M059J (cell line): ENCODE measurements at places on chromosomes 11 and 22. TPM values are rescaled to one million over a fixed set of nuclear protein-coding genes. Genes with fewer than 3 reads are reported as not detected.

The GRM5 gene
- total RNA-seq, result 0.10 and 0.22 TPM in 2 replicates

The MIAT gene
- total RNA-seq, result 0.02 TPM in 2 replicates

The HBG2 gene
- not detected in 2 replicates for total RNA-seq

The VWCE gene
- total RNA-seq, result not detected in 2 replicates

The SPDYC gene
- not detected in 2 replicates for total RNA-seq

The OR10S1 gene
- total RNA-seq, result not detected in 2 replicates

The IGLL5 gene
- not detected in 2 replicates for total RNA-seq

The OVOL1 gene
- total RNA-seq, result not detected in 2 replicates

The CDCA5 gene
- 47.9 and 56.8 TPM in 2 replicates for total RNA-seq

GRCh38 chr11:10122326-10123197 is 171.5 kb downstream of the SBF2 start:
- DNase-seq, result peak; percentile 84

- DNase-seq, result peak; percentile 39
These were observed 25.9 kb upstream of the ATXN10 start for GRCh38 chr22:45645526-45646414.

DNA sequence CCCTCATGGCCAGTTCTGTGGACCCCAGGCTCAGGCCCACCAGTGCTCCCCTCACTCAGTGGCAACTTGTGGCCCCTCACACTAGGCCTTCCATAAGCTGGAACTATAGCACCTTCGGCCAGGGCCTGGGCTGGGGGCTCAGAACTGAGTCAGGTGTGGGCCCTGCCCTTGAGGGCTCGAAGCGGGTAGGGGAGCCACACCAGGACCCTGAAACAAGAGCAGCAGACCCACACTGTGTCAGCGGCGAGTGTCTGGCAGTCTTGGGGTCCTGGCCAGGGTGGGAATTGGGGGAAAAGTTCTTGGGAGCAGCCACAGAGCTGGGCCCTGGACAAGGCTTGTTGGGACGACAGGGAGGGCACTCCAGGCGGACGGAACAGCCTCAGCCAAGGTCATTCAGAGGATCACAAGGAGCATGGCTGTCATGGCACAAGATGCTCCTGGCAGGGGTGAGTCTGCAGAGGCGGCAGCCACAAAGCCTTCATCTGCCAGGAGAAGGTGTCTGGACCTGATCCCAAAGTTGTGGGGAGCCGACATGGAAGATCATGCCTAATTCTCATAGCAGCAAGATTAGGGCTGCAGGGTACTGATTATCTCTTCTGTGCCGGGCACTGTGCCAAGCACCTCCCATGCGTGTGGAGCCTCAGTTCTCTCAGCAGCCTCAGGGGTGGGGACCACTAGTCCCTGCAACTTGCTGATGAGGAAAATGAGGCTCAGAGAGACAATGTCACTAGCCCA is 50.7 kb downstream of the SHISAL1 start:
- no peak for DNase-seq

GRCh38 chr22:41401781-41402648 is 20.3 kb downstream of the TEF start:
- DNase-seq, result peak; percentile 79

- no peak for DNase-seq
These were observed 31.6 kb upstream of the PRR5 start for GRCh38 chr22:44670220-44670988.

- DNase-seq, result peak; percentile 79
These were observed 123.6 kb downstream of the ABTB2 start for GRCh38 chr11:34234086-34234740.

DNA sequence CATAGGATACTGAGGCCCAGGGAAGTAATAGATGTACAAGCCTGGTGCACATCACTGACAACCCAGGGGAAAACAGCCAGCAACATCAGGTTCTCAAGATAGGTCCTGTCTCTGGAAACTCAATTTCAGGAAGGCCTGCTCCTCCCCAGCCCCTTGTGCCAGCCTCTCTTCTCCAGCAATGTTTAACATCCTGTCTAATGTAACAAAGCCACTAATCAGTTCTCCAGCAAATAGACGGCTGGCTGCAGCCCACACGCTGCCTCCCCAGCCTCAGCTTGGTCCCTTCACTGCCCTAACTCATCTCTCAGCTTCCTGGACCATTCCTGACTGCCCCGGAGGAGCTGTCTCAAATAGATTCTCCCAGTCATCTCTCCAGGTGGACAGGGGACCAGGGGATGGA is 37.8 kb downstream of the RPL27A start:
- DNase-seq, result peak; percentile 32

DNA sequence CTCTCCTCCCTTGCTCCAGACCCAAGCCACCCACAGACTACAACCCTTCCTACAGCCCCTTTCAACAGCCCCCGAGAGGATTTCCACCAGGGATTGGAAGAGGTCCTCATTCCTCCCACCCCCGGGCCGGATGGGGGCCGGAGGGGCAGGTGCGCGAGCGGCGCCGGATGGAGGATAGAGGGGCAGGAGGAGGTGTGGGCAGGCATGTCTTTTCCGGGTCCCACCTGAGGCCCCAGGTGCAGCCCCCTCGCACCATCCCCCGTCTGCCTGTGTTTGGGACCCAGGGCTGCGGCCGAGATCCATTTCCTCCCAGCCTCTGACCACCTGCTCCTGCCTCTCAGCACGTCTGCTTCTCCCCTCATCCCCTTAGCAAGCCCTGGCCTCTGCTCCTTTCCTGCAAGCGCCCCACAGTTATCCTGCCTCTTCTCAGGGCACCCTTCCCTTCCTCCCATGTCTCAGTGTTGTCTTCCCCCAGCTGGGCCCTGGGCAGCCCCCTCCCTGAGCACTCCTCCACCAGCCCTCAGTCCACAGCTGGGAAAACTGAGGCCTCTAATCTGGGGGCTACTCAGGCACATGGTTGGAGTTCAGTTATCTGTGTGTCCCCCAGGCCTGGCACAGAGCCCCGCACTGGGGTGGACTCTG is 19.3 kb upstream of the CBX7 start:
- DNase-seq, result no peak

DNA sequence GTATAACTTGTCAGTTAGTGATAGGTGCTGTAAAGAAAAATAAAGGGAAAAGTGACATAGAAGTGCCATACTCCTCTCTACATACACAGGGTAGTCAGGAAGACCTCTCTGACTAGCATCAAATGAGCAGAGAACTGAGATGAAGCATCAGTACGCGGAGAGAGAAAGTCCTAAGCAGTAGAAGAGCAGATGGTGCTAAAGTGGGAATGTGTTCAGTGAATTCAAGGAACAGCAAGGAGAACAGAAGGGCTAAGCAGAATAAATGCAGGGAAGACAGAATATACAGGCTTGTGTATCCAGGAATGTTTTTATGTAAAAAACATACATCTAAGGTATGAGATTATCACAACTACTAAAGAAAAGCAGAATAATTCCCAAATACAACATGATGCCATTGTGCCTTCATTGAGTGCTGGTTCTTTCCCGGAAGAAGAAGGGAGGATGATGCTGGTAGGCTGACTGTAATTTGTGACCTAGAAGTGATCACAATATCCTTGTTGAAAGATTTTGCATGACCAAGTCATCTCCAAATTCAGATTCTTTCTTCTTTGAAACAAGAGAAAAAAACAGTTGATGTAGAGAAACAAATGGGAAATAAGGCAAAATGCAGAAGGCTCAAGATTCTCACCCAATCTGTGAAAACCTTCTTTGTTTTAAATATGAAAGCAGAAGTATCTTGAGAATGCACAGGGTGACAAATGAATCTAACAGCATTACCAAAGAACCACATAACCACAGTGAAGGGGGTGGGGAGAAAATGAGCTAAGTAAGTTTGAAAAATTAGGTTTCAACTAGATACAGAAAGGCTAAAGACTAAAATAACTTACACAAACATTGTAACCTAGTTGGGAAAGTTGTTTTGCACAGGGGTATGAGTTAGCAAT is 20.5 kb downstream of the MRE11 start:
- DNase-seq, result peak; percentile 18

GRCh38 chr11:65553301-65554001 is 4.7 kb downstream of the LTBP3 start:
- DNase-seq, result no peak

- peak; percentile 37 for DNase-seq
These were observed 67.7 kb downstream of the SPON1 start for GRCh38 chr11:14029971-14030920.

GRCh38 chr22:19002684-19003038 is 66.6 kb upstream of the PRODH start:
- DNase-seq, result no peak

GRCh38 chr22:47386812-47387510 is 624.5 kb downstream of the TBC1D22A start:
- peak; percentile 53 for DNase-seq

DNA sequence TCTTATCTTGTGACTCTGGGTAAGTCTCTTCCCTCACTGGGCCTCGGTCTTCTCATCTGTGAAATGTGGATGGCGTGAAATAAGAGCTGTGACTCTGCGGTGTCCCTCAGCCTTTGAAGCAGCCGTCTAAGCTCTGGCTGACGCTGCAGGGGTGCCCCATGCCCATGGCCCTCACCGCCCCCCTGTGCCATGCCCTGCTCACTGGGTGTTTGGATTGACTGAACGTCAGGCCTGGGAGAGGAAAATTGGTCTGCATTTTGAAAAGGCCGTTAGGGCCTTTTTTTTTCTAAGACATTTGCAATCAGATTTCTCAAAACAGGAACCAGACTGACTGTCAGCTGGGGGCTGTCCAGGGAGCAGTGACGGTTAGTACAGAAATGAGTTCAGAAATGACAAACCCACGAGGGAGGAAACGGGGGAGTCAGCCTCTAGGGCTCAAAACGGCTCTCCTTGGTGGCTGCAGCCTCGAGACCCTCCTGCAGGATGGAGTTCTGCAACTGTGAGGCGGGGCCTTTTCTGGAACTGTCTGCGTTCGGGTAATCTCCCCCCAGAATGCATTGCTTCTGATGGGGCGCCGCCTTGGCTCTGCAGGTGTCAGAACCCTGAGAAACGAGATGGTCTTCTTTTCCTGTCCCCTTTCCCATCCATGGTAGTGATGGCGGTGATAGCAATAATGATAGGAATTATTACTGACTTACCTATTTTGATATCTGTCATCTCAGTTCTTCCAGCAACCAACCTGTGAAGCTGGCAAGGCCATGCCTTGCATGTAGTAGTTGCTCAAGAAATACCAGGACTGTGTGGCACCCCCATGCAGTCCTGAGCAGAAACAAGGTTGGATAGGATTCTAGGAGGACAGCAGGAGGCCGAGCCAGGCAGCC is 2.0 kb downstream of the GRK2 start:
- DNase-seq, result no peak

DNA sequence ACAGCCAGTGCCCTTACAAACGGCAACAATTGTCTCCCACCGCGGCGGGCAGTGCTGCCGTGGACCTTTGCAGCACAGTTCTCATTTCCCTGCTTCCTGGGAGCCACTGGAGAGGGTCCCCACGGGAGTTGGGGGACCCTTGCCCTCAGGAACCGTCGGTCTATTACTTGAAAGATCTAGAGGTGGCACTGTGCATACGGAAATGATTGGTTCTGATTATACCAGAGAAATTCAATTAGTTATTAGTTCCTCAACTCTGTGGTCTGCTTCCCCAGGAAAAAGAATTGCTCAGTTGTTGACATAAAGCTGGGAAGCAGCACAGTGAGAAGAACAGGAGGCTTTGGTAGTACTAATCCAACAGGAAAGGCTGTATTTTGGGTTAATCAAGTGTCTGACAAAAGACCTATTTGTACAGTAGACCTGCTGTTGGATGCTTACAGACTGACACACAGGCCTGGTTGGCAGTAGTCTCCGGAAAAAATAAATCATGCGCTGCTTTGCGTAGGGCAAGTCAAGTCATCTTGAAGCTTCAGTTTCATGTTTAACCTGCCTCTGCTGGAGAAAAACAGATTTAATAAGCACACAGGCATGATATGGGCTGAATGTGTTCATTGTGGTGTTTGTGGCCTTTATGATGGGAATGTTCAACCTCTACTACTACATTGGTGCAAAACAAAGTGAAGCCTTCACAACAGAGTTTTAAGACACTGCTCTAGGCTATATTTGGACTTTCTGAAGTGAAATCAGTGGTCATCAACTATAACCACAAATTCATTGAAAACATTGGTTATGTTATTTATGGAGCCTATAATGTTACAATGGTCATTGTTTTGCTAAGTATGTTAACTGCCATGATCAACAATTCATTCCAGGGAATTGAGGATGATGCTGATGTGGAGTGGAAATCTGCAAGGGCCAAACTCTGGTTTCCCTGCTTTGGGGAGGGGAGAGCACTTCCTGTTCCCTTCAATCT is 54.6 kb upstream of the SC5D start:
- peak; percentile 94 for DNase-seq

GRCh38 chr22:39081598-39081997 is 4.5 kb downstream of the APOBEC3G start:
- DNase-seq, result no peak

DNA sequence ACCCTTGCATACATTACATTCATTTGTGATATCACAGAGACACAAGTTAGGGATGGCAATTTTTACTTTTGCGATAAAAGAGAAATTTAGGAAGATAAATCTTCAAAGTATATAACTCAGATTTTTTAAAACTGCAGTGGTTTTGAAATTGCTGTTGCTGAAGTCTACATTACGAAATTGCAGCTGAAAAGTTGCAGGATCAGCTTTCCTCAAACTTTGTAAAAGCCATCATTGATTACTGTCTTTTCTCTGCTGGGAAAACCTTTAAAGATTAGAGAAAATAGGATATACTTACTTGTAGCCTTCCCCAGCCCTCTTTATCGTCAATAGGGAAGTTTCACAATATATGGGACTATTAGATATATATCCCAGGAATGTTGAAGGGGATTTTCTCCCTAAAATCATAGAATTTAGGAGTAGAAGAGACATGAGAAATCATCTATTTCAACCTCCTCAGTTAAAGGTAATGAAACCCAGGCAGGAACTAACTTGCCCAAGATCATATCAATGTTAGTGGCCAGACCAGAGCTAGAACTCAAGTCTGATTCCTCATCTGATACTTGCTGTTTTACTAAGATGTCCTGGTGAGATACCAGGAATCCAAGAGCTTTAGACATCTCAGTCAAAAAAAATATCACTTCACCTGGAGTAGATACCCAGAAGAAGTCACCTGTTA is 10.4 kb upstream of the AGBL2 start:
- DNase-seq, result no peak

GRCh38 chr11:1773994-1774550 is 10.3 kb upstream of the CTSD start:
- DNase-seq, result no peak

GRCh38 chr11:115845872-115846271 is 341.7 kb upstream of the CADM1 start:
- DNase-seq, result no peak

DNA sequence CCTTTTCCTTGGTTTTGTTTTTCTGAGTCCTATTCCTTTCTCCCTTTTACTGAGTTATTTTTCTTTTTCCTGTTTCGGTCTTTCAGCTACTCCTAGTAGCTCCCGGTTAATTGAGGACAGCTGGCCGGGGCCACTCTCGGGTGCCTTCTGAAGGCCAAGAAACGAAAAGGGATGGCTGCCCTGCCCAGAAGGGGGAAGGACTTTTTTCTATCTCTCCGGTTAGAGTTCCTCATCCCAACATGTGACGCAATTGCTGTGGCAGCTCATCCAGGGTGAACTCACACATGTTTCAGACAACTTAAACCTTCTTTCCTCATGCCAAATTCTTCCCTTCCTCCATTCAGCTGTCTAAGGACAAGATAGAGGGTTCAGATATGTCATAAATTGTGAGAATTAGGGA is 83.6 kb downstream of the PIWIL4 start:
- no peak for DNase-seq

- DNase-seq, result no peak
These were observed 3.6 kb downstream of the USP35 start for GRCh38 chr11:78192223-78192719.

- DNase-seq, result no peak
These were observed 1.1 kb upstream of the APOBEC3F start for GRCh38 chr22:39039306-39040126.

GRCh38 chr11:76251576-76251975 is 45.3 kb upstream of the WNT11 start:
- DNase-seq, result no peak
